PC-3 (cell line): ENCODE measurements at places on chromosomes 12 and 14. TPM values are rescaled to one million over a fixed set of nuclear protein-coding genes. Genes with fewer than 3 reads are reported as not detected.

GRCh38 chr14:34699873-34700621 lies 14.3 kb downstream of the CFL2 start:
- H3K4me1 ChIP-seq: peaks cover 38% of the 10 kb centered on the region
- H3K36me3 ChIP-seq: no peaks in the 10 kb centered on the region
- H3K27me3 ChIP-seq: no peaks in the 10 kb centered on the region
- H3K27ac ChIP-seq: peak overlapping the region; percentile 87
- peak overlapping the region; percentile 60 for H3K4me3 ChIP-seq
- peak; percentile 92 for DNase-seq

- no peak for DNase-seq
- no peak overlapping the region for H3K27ac ChIP-seq
- H3K27me3 ChIP-seq: peaks cover 68% of the 10 kb centered on the region
- H3K36me3 ChIP-seq: no peaks in the 10 kb centered on the region
- peaks cover 16% of the 10 kb centered on the region for H3K4me1 ChIP-seq
Measured at GRCh38 chr14:93765155-93765554, 23.1 kb downstream of the PRIMA1 start.

DNA sequence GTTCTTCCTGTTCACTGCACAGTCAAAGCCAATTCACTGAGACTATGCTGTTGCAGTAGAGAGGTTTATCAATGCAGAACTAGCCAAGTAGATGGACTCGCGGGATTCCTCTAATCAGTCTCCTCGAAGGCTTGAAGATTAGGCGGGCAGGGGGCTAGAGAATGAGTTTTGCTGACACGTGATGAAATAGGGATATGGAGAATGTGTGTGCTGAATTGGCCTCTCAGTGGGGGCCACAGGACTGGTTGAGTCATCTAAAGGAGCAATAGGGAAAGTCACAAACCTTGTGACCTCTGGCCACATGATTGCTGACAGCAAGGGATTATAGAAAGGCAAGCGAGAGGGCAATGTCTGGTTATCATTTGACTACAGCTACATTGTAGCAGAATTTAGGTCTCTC lies 12.7 kb downstream of the MIPOL1 start:
- 0 out of 2 replicates have a peak, but pooled peaks cover 5% of the 10 kb centered on the region for H3K4me1 ChIP-seq
- H3K4me3 ChIP-seq: no peak overlapping the region
- no peaks in the 10 kb centered on the region for H3K27me3 ChIP-seq
- no peak for DNase-seq
- peaks cover 22% of the 10 kb centered on the region for H3K36me3 ChIP-seq
- no peak overlapping the region for H3K27ac ChIP-seq

Gene ANP32D
- not detected in 2 replicates for total RNA-seq

Gene NCAPD2
- total RNA-seq: 105 TPM in 2 replicates
